ENCODE measurements at places on chromosomes 1 and 21.

- no peak for DNase-seq
Measured at GRCh38 chr1:41802532-41803501, 115.9 kb downstream of the HIVEP3 start.

DNA sequence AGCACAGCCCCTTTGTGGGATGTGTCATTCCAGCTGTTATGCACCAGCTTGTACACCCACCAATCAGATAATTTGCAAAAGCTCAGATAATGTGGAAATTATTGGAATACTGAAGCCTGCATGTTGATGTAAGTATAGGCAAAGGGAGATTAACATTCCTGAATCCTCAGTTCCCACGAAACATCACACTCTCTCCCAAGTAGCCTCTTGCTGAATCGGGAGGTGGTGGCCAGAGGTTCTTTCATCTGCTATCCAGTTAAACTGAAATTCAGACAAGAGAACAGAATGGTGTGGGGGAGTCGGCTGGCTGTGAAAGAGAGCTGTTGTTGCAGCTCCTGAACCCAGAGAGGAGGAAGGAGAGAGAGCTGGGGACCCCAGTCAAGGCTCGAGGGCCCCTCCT, 170.9 kb downstream of the ZBTB18 start:
- no peak for DNase-seq

GRCh38 chr21:41821756-41822431, 55.0 kb upstream of the RIPK4 start:
- DNase-seq = no peak

DNA sequence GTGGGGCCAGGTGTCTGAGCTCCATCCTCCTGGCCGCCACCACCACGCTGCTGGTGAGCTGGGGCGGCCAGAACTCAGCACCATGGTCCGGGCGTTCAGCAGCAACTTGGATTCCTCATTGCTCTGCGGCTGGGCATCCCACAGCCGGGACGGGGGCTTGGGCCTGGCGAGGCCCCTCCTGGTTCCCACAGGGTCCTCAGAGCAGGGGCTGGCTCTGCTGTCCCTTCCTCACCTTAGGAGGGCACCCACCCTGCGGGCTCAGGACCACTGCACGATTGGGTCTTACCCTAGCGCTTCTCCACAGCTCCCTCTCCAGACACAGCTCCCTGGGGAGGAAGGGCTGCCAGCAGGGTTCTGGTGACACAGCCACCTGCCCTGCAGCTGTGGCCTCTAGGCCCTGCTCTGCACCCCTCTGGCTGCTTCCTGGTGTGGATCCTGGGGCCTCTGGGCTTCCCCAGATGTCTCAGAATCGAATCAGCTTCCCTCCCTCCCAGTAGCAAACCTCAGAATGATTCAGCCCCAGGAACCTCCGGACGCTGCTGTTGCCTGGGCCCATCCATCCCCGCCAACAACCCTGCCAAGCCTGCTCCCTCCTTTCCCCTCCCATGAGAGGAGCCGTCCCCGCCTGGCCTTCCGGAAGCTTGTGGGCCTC, 25.0 kb downstream of the CRYAA start:
- DNase-seq = no peak

DNA sequence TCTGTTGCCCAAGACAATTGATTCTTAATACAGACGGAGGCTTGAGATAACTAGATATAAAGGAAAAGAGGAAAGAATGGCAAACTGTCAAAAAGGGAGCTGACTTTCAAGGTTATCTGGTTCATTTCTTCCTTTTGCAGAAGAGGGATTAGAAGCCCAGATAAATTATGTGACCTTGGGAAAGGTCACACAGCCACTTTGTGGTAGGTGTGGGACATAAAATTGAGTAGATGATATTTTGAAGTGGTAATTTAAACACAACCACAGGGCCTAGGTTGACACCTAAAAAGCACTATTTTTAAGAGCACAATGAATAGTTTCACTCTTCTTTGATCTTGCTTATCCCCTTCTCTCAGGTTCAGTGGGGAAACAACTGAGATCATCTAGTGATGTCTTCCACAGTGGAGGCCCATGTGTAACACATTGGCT, 16.9 kb upstream of the KIAA0040 start:
- no peak for DNase-seq

DNA sequence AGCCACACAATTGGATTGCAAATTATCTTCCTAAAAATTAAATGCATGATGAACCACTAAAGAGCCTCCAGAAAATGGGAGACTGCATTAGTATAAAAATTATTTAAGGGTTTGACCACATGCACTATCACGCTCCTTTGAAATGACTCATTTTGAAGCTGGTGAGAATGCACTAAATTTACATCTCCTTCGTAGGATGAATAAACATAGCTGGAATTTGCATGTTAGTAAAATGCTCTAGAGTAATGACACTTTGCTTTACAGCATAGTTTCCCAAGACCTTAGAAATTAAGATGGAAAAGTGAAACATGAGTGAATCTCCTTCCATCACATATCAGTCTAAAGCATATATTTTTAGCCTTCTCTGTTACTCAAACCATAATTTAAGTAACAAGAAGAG, 2.4 kb downstream of the PLPPR4 start:
- no peak for DNase-seq

GRCh38 chr21:34519016-34519415, 7.0 kb upstream of the KCNE1 start:
- no peak for DNase-seq

- DNase-seq = no peak
Measured at GRCh38 chr1:17561247-17561548, 21.7 kb downstream of the ARHGEF10L start.

- DNase-seq = no peak
Measured at GRCh38 chr1:119958223-119958622, 61.9 kb upstream of the ADAM30 start.

DNA sequence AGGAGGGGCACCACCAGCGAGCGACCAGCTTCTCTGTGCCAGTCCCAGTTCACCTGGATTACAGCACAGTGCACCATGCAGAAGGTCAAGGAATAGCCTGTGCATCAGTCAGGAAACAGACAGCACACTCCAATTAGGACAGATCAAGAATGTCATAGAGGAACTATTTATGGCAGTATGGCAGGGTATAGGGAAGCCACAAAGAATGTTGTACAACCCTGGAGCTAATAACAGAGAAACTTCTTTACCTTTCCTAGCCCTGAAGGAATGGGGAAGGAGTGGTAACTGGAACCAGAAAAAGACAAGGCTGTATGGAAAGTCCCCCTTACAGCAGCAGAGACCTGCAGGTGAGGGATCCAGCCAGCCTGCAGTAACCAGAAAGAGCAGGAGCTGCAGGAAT, 87.8 kb upstream of the USP24 start:
- no peak for DNase-seq

DNA sequence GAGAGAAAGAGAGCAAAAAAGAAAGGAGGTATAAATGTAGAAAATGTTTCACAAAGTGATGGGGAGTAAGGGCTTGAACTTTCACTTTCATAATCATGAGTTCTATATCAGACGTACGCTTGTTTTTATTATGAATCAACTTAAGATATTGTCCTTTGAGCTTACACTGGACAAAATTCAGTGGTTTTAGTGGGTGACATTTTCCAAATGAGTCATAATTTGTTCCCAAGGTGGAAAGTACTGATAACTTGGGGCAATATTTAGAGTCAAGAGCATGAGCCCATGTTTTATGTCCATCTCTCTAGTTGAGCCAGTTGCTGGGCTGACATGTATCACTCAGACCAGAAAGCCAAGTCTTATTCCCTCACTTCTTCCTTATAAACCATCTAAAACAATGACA, 161.6 kb downstream of the CHRM3 start:
- DNase-seq = no peak

- DNase-seq = no peak
Measured at GRCh38 chr21:33308586-33309490, 15.9 kb upstream of the IFNAR1 start.

DNA sequence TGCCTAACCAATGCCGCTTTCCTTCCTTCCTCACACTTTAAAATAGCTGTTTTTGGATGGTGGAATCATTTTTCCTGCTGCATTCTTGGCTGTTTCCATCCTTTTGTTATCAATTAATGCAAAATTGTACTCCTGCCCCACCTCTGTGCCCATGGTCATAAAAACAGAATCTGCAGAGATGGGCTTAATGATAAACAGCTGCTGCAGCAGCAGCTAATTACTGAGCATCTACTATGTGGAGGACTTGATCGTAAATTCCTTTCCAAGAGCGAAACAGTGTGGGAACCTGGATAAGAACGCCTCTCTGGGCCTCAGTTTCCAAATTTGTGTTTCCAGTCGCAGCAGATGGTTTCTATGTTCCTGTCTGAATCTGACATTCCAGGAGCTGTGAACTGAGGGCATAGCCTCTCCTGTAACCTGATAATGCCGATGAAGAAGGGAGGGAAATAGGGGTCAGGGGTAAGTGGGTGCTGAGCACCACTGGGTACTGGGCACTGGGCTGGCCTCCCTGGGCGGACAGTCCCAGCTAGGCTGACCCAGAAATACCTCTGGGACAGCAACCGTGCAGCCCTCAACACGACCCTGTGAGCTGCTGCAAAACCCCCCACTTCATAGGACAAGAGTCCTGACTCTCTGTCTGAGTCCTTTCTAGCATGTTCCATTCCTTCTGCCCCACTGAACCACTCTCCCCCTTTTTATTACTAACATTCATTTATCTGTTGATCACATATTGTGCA, 121.7 kb downstream of the DMRTB1 start:
- DNase-seq = no peak

DNA sequence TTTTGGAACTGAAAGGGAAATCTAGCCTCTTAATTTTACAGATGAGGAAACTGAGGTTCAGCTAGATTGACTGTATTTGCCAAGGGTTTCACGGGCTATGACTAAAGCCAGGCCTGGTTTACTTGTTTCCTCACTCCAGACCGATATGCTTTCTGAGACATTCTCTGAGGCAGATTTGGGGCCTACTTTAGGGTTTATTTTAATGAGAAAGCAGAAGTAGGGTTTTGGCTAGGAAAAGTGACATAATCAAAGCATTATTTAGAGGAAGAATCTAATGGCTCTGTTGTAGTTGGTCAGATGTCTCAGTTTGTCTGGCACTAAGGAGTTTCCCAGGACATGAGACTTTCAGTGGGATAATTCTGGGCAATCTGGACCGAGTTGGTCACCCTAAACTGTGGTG, 1.5 kb upstream of the RPTN start:
- DNase-seq = no peak

DNA sequence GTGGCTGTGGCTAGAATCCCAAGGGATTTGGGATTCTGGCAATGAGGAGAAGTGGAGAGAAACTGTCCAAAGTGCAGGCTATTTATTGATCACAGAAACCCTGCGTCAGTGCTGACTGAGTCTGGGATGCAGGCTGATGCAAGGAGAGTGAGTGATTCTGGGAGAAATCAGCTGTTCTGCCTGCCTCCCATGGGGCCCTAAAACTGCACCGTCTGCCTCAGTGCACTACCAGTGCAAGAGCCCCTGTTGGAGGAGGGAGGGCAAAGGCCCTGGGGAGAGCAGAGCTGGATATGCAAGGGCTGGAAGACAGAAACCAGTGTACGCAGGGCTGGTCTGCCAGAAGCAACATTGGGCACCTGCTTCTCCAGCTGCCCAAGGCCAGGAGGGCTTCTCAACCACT, 42.6 kb downstream of the C1orf198 start:
- no peak for DNase-seq

GRCh38 chr1:113140588-113141446, 67.8 kb downstream of the LRIG2 start:
- peak; percentile 44 for DNase-seq

GRCh38 chr1:201662646-201663045, 123.7 kb downstream of the NAV1 start:
- no peak for DNase-seq

GRCh38 chr1:90823686-90824085, 106.6 kb upstream of the BARHL2 start:
- DNase-seq = no peak

DNA sequence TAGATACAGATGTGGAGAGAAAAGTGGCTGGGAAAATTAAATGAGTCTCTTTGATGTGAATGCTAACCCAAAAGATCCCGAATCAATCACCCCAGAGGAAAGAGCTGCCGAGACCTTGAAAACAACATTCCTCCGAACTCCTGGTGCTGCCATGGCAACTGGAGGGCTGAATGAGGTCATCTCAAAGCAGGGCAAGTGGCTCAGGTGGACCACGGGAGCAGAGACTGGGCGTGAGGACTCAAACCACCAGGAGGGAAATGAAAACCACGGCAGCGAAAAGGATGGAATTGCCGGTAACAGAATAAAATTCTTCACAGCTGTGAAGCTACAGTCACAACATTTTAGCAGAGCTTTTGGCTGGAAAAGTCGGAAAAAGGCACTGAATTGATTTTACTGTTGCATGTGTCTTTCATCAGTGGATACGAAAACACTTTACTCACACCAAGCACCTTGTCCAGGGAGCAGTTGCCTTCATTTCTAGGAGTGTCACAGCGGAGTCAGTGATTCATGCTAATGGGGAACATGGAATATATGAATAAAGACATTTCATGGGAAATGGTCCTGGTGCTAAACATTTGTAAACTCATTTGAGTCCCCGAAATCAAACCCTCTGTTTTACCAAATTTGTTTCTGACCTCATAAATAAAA, 23.2 kb upstream of the BECN2 start:
- DNase-seq = no peak

GRCh38 chr1:36125129-36125991, at the start of gene COL8A2:
Gene COL8A2, minus strand, starts transcription at chr1:36125222. Its CDS starts 24,980 bp downstream, at chr1:36100242.
- no peak for DNase-seq

DNA sequence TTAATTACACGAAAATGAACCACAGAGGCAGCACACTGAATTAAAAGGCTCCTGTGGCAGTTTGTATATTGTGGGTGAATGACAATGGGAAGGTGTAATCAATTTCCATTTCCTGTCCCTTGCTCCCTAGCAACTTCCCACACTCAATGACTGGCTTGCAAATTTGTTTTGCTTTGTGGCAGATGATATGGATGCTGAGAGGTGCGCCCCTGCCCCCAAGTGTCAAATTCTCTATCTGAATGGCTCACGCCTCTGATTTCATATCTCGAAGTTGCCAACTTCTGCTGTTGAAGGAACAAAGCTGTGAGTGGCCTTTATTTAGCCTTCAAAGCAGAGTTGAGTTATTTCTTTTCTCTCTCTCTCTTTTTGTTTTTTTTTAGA, 86.0 kb downstream of the FOXD2 start:
- peak; percentile 52 for DNase-seq

DNA sequence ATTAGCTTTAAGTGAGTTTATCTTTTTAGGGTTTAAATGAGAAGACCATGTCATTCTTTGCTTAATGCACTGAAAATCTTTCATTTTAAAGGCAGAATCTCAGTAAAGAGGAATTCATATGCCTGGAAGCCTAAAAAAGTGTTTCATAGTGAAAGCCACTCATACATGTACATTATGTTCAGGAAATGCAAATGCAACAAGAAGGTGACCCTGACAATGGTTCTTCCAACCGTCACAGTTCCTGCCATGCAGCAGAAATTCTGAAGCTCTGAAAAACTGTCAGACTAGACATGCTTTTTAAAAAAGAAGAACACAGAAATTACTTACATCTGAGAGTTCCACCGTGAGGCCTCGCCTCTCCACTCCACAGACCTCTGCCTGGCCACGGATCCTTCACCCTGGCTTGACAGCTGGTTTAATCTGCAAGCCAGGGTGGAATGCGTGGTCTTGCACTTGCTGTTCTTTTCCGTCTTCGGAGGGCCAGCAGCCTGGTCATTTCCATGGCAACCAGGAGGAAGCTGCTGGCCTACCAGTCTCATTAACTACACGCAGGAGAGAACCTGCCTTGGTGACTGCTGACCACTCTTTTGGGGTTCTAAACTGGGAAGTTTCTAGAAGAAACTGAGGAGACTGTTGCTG, 41.8 kb upstream of the PAXBP1 start:
- DNase-seq = no peak
